ENCODE measurements at places on chromosomes 13 and 19.

DNA sequence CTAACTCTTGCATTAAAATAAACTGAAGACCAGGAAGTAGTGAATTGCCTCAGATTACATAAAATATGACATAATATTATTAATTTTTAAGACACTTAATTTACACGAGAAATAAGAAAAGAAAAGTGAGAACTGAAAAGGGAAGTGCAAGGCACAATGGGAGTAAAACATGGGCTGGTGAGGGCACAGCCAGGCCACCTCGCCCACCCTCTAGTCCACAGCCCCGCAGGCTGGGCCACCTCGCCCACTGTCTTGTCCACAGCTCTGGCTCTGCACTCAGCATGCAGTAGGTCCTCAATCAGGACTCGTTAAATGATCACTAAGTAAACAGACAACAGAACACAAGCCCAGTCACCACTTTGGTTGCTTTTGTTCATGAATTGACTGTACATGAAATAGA is 67.8 kb upstream of the ARHGEF7 start:
- DNase-seq = no peak

- DNase-seq = no peak
Measured at GRCh38 chr13:30502237-30502636, 36.5 kb upstream of the HMGB1 start.

DNA sequence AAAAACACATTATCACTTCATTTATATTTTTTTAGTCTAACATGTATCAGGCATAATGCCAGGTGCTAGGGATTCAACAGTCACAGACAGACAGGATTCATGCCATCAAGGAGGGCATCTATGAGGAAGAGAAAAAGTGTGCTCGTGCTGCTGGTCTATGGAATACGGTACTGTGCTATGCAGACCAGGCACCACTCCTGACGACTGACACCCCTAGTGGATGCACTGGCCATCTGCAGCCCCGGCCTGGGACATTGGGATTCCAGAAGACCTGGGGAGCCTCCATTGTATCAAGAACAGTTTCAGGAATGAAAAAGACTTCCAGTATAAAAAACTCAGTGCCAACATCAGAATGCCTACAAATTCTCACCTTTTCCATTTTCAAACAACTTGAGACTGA is 94.0 kb downstream of the KLF12 start:
- peak; percentile 68 for DNase-seq

- no peak for DNase-seq
Measured at GRCh38 chr13:79658333-79658975, 177.5 kb downstream of the NDFIP2 start.

Measured in activated effector memory CD4-positive, alpha-beta T cell treated with anti-CD3 and anti-CD28 coated beads, Interleukin-2, amount 50 U/mL, for 16 hours (primary cell).